Activated naive CD4-positive, alpha-beta T cell (primary cell): ENCODE measurements at places on chromosomes 2 and 18.

- DNase-seq = no peak
Observed at GRCh38 chr2:36480636-36481035, 117.3 kb downstream of the FEZ2 start.

DNA sequence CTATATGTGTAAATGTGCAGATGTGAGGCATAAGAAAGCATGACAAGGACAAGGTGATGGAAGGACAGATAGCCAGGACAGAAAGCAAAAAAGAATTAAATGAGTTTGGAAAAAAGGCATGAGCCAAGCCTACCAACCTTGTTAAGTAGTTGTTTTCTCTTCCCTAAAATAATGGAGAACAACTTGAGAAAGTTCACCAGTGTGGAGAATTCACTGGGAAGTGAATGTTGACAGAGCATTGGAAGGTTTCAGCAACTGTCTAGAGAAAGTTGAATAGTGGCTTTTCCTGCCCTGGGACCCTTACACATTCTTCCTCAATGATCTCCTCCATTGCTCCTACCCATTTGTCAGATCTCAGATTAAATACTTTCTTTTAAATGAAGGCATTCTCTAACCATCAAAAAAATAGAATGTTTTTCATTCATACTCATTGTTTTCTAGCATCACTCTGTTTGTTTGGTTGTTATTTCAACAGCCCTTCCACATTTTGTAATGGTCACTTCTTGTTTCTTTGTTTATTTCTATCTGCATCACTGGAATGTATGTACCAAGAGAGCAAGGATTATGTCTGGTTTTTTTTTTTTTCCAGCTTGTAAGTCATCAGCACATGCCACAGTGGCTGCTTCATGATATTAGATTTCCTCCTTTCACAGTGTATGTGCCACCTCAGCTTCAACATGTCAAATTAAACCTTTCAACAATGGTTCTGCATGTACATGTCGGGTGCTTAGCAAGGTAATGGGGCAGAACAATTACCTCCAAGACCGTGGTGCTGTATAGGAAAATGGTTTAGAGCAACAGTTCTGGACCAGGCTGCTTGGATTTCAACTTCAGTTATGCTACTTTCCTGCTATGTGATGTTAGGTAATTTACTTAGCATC, 586.0 kb upstream of the VRK2 start:
- DNase-seq = no peak

DNA sequence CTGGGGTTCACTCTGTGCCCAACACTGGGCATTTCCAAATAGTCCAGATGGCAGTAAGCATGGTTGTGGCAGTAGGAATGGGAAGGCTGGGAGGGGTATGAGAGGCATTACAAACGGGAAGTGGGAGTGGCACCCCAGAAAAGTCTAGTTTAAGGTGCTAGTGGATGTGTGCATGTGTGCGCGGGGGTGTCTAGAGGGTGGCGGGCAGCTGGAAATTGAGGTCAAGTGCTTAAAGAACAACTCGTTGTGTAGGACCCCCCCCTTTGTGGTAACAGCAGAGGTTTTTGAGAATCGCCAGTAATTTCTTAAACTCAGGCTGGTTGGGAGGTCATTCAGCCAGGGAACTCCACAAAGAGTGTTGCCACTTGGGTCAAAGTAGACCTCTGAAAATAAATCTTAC, 69.9 kb downstream of the RHBDD1 start:
- DNase-seq = no peak

GRCh38 chr2:65605743-65606058, 173.3 kb upstream of the SPRED2 start:
- no peak for DNase-seq

- DNase-seq = no peak
Observed at GRCh38 chr18:43161528-43161927, 46.0 kb upstream of the RIT2 start.

GRCh38 chr2:3981446-3981987, 278.1 kb downstream of the DCDC2C start:
- no peak for DNase-seq

DNA sequence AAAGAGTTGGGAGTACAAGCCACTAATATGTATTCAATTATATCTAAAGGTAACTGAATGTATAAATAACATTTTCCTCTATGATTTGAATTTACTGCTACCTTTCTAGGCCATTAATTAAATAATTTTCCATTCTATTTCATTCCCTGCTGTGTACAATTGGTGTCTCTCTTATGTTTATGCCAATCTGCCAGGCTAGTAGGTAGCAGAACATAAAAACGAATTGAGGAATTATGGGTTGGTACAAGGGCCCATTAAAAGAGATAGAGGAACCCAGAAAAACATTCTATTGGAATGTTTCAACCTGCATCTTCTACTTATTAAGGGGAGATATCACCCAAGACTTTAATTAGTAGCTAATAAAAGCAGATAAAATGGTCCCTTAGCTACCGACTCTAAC, 32.2 kb downstream of the AKAIN1 start:
- DNase-seq = no peak

DNA sequence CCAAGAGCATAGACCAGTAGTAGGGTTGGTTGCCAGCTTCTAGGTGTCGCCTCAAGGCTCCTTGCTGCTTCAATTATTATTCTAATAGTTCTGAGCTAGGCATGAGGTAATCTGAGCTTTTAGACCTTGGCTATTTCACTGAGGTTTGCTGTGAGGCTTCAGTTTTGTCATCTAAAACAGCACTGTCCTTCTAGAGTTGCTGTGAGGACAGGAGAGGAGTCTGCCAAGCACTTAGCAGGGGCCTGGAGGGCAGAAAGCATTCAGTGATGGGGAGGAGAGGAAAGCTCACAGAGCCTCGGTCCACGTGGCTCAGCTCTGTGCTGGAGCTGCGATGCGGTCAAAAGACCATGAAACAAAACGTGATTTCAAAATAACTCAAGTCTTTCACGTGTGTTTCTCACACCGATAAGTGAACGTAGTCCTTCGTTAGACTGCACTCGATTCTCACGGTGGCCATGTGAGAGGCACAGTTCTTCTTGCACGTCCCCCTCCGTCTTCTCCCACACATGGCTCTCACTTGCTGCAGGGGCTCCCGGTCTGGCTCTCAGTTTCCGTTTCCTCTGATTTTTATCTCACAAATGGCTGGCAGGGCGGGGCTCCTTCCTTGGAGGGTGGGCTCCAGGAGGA, 113.7 kb downstream of the B3GNT2 start:
- DNase-seq = no peak

GRCh38 chr2:112812318-112813267, 24.0 kb downstream of the IL1B start:
- no peak for DNase-seq

- no peak for DNase-seq
Observed at GRCh38 chr2:164887434-164888144, 46.0 kb upstream of the COBLL1 start.

- DNase-seq = no peak
Observed at GRCh38 chr2:205435970-205436369, 246.3 kb upstream of the NRP2 start.

DNA sequence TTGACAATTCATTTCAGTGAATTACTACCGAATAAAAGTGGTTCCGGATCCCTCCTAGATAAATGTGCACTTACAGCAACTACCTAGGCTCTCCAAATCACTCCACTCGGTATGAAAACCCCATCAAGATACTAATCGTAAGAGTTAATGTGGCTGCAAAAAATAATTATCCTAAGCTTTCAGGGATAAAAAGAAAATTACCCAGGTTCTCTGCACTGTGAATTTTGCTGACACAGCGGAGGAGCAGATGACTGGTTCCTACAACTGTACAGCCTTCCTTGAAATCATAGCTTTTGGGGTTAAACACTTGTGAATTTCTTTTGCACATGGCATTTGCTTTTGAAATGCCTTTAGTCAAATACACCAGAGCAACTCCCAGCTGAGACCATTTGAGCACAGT, 104.7 kb downstream of the CD226 start:
- DNase-seq = no peak

GRCh38 chr2:6224267-6224666, 532.1 kb downstream of the SOX11 start:
- DNase-seq = no peak

GRCh38 chr2:110802208-110802932, 70.0 kb downstream of the ACOXL start:
- no peak for DNase-seq

- no peak for DNase-seq
Observed at GRCh38 chr2:173990970-173991819, 26.0 kb upstream of the SP3 start.

DNA sequence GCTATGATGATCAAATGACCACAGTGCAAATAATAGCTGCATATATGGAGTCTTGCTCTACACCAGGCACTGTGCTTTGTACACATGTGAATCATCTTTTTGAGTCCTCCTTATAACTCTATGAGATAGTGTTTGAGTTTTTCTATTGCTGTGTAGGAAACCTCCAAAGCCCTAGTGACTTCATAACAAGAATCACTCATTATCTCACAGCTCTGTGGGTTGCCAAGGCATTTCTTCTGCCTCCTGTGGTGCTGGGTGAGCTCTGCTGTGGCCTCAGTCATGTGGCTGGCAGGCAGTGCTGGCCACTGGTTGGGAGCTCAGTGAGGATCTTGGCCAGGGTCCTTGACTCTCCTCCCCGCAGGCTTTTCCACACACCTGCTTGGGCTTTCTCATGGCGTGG, 153.4 kb downstream of the CAPN13 start:
- DNase-seq = no peak

GRCh38 chr2:95042472-95043271, 17.2 kb downstream of the MAL start:
- no peak for DNase-seq

GRCh38 chr18:75031717-75032317, 177.1 kb downstream of the PTGR3 start:
- no peak for DNase-seq

GRCh38 chr2:69798909-69799526, 30.4 kb upstream of the GMCL1 start:
- no peak for DNase-seq

GRCh38 chr2:124609667-124610066, 584.6 kb downstream of the CNTNAP5 start:
- DNase-seq = no peak

GRCh38 chr2:224799691-224800090, 83.5 kb upstream of the CCDC195 start:
- no peak for DNase-seq

GRCh38 chr2:68730828-68731227, 3.8 kb upstream of the ARHGAP25 start:
- DNase-seq = no peak

DNA sequence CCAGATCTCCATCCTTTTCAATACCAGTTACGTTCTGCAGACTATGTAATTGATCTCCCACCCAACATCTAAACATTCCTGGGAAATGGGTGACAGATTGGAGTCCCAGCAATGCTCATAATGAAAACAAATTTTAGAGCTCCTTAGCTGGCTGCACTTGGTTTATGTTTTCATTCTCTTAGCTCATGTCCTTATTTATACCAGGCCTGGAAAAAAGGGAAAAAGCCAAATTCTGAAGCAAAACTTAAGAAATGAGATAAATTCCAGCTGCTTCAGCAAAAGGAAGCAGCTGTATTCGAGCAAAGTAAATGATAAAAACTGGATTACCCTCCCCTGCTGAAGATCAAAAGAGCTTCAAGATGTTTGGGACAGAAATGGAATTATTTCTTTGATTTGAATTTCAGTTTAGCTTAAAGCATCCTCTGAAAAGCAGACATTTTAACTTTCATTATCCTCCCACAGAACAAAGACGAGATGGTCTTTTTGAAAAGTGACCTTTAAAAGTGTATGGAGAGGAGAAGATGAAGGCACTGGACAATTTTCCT, 196.5 kb upstream of the THUMPD2 start:
- DNase-seq = no peak
